T follicular helper cell (primary cell): ENCODE measurements at places on chromosomes 6 and 20.

DNA sequence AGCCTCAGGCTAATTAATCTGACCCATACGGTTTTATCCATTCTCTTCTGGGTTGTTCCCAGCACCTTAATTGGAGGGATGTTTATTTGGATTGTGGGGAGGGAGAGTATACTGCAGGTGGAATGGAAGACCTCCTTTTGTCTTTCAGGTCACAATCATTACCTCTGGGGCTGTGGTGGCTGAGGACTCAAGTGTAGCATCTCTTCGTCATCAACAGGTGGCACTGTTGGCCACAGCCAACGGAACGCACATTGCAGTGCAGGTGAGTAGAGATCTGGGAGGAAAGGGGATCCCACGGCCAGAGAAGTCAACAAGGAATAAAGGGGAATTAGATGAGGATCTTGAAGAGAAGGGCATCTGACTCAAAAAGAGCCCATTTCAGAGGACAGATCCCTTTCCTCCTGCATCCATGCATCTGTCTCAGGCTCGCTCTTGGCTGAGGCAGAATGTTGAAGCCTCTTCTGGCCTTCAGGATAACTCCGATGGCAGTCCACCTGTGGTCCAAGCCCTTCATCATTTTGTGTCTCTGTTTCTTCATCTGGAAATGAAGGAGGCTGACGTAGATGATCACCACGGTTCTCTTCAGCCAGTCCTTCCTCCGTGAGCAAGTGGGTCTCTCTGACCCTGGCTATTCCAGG, 3.2 kb upstream of the DEF6 start:
- peak; percentile 44 for DNase-seq

DNA sequence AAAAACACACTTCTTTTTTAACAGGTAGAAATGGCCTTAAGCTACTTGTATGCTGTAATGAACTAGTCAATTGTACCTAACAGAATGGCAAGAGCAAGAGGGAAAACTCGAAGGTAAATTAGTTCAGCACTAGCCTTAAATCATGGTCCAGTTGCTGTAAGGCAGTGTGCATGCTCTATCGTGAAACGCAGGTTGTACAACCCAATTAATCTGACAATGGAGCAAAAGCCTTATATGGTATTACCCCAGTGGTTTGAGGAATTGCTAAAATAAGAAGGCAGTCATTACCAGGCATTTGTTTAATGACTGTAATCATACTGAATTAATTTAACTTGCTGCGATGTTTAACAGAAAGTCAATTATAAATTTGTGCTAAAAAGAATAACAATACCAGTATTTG, 69.3 kb upstream of the SOX4 start:
- no peak for DNase-seq

GRCh38 chr6:158284876-158285655, 27.2 kb upstream of the TULP4 start:
- no peak for DNase-seq

- DNase-seq, result no peak
Observed at GRCh38 chr6:143878272-143878760, 14.0 kb downstream of the ZC2HC1B start.

- DNase-seq, result no peak
Observed at GRCh38 chr6:151091571-151091970, 148.2 kb upstream of the AKAP12 start.

GRCh38 chr6:73264446-73264845, 1.4 kb upstream of the KHDC1 start:
- DNase-seq, result no peak

- DNase-seq, result no peak
Observed at GRCh38 chr6:42984924-42985475, 630 bp downstream of the PPP2R5D start.

GRCh38 chr6:142907544-142907943, 37.4 kb downstream of the HIVEP2 start:
- peak; percentile 42 for DNase-seq

GRCh38 chr20:62989201-62989601, 17.6 kb downstream of the BHLHE23 start:
- DNase-seq, result no peak
